ENCODE measurements at places on chromosomes 12 and 14. TPM values are rescaled to one million over a fixed set of nuclear protein-coding genes. Genes with fewer than 3 reads are reported as not detected.

Gene SLC10A1
- total RNA-seq = not detected

Gene PPFIA2
- total RNA-seq = 107 TPM

Gene DNAH10
- total RNA-seq = 1.3 TPM

Gene TECPR2
- total RNA-seq = 32.9 TPM

Gene GALC
- 53.4 TPM for total RNA-seq

Gene TAS2R7
- not detected for total RNA-seq

Gene RILPL2
- 2.8 TPM for total RNA-seq

Gene GPR84
- total RNA-seq = 0.16 TPM

Gene C12orf54
- not detected for total RNA-seq
